ENCODE measurements at places on chromosomes 2 and 18.

GRCh38 chr2:215507836-215508235, 72.0 kb upstream of the FN1 start:
- no peak for DNase-seq

GRCh38 chr18:361941-362310, 94.1 kb upstream of the THOC1 start:
- no peak for DNase-seq

- DNase-seq = no peak
Observed at GRCh38 chr2:100976645-100977391, 25.3 kb upstream of the RPL31 start.

DNA sequence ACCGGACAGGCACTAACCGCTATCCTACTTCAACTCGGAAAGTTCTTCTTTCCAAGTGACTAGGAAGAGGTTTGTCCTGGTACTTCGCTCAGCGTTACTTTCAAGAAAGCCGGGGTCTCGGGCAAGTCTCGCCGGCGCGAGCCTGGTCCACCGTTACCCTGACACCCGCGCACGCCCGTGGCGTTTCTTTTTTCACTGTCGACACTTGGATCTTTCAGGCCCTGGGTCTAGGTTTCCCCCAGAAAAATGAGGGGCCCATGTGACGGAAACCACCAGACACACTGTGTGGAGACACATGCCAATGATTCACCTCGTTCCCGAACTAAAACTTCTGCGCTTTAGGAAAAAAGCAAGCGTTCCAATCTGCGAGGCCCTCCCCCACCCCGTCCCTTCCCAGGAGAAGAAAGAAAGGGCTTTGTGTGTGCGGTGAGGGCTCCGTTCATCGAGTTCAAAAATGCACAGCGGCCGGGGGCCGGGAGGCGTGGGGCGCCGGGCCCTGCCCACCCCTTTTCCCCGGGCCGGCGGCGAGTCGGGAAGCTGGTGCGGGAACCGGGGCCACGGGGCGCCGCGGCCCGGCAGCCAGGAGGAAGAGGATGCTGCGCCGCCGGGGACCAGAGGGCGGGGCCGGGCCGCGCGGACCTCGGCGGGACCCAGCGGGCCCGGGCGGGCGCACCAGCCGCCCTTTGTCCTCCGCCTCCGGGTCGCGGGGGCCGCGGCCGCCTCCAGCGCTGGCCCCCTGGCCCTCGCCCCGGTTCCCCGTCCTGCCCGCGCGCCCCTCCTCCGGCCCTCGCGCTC, 2.6 kb downstream of the ZNF521 start:
- DNase-seq = no peak

DNA sequence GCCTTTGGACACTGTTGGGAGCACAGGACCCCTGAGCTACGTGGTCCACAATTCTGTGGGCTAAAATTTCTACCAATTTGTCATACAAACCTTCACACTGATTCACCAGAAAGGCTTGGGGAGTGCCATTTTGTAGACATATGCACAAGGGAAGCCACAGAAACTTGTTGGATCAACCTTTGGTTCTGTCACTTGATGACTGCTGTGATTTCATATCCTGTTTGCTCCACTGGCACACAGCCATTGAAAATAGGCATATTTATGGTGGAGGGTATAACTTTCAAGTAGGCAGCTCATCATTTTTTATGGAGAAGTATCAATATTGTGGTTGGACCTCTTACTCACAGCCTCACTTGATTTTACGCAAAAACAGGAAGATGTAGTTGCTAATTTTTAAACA, 10.5 kb downstream of the NAPG start:
- DNase-seq = no peak

DNA sequence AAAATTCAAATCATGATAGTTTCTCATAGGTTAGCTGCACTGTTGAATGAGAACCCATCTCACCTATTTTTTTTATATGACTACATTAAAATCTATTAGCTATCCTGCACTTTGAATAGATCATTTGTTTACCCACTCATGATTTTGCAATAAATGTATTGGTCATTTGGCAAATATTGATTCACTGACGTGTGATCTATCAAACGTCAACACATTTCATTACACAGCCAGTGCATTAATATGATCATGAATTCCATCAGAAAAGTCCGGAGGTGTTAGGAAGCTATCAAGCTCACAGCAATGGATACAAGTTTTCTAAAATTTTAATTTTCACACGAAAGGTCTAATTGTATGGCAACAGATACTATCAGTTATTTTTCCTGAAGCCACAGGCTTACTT, 128.2 kb upstream of the ID2 start:
- no peak for DNase-seq

- DNase-seq = no peak
Observed at GRCh38 chr2:225097035-225097434, 54.8 kb upstream of the DOCK10 start.

GRCh38 chr2:211093743-211094303, 537.4 kb downstream of the CPS1 start:
- no peak for DNase-seq

DNA sequence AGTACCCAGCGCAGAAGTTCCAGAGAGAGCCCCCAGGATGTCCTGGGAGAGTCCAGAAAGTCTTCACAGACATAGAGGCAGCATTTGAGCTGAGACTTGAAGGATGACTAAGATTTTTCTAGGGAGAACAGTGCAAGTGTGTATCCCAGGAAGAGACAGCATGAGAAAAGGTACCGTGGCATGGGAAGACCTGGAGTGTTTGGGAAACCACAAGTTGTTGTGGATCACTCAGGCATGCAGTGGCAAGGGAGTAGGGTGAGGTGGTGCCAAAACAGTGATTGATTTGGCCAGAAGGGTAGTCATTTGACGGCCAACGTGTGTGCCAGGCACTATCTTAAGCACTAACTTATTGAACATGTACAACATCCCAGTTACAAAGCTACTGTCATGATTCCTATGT, 24.5 kb upstream of the KCNK3 start:
- no peak for DNase-seq

DNA sequence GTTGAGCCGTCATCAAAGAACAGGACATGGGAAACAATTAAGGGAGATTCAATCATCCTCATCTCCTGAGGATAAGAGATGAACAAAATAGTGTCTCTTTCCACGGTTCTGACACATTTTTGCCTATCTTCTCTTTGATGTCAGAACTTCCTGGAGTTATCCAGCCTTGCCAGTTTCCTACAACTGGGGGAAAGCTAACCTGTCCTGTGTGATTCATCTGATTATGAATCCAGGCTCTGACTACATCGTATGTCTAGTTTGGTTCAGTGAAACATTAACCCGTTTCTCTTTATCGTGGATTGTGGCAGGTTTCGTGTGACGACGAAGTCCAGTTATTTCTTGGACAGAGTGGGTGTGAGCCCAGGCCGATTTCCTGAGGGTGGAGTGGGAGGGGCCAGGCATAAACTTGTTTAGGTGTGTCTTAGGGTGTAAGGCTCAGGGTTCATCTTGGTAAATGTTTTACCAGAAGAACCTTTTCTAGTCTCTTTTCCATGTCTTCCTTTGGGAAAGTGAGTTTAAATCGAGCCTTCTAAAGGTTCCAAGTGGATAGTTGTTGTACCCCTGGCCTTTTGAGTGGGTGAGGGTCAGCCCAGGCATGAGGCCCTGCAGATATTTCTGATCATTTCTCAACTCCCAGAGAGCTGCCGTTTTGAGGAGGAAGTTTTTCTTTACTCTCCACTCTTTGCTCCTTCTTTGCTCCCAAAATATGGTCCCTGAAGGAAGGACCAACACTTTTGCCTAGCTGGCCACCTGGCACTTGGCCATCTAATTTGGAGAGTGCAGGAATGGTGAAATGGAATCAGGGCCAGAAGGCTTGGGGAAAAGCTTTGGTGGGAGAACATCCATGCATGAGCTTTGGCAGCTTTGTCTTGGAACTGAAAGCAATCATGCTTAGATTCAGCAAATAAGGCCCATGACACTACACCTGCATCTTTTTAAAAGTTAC, 50.4 kb upstream of the FZD5 start:
- DNase-seq = no peak

DNA sequence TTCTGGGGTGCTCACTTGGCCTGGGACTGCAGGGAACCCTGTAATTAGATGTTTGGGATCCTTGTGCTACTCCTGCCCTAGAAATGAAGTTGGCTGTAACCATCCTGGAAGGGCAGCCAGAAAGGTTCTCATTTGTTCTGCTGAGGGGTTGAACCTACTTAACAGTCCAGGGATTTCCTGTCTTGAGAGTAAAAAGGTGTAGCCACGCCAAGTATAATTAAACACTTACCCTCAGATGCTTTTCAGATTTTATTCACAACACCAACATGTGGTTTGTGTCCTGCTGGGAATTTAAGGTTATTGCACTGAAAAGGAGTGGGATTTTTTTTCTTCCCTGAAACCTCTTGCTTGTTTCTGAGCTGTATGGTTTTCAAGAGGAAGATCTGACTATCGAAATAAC, 222.4 kb upstream of the APCDD1 start:
- DNase-seq = no peak

GRCh38 chr2:215904101-215904500, 109.2 kb downstream of the MREG start:
- no peak for DNase-seq

DNA sequence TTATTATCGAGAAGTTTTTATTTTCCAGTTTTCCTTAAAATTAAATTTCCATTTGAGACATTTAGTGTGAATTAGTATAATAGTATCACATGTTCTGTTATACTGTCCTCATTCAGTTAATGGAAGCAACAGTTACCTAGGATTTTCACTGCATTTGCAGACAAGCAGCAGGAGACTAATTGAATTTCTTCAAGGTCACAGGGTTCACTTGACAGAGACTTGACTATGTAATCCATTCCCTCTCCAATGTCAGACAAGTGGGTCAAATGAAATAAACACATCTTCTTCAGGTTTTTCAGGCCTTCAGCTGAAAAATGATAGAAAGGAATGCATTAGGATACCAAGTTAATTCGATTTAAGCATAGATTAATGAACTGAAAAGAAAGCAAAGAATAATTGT, 26.7 kb downstream of the NLRC4 start:
- DNase-seq = no peak

DNA sequence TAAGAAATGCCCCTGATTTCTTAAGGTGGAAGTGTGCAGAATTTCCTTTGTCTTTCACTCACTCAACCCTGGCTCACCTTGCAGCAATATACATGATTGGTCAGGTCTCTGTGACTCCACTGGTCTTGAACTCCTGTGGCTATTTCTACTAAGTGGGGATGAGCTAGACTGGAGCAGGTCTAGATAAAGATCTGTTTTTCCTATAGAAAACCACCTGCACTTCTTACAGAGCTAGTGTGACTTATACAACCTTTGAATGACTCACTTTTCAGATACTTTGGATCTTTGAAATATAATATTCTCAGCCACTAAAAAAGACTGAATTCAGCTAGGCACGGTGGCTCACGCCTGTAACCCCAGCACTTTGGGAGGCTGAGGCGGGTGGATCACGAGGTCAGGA, 98.5 kb upstream of the KCTD1 start:
- DNase-seq = no peak

GRCh38 chr2:111111101-111111755, 9.5 kb upstream of the BCL2L11 start:
- no peak for DNase-seq

- no peak for DNase-seq
Observed at GRCh38 chr2:229104974-229105387, 166.1 kb downstream of the PID1 start.

GRCh38 chr2:215946586-215946985, 66.8 kb downstream of the MREG start:
- DNase-seq = no peak

GRCh38 chr2:158610059-158610458, 153.3 kb downstream of the PKP4 start:
- DNase-seq = no peak

DNA sequence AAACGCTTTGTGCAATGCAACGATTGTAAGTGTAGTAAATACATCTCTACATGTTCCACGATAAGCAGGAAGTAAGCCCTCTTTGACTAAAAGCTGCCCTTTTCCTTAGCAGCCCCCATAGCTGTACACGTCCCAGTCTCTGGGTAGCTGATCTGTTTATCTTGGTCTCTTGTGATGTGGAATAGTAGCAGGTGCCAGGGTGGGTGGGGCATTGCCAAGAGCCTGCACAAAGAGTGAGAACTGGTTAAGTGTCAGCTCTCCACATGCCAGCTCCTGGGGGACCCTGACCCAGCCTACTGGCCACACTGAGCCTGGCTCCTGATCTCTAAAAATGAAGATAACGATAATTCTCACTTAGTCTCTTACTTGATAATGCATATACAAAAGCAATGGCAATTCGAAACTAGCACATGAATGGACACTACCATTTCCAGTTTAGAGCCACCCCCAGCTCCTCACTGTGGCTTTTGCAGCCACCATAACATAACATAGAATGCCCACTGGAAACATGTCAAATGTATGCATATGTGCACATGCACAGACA, 92.3 kb downstream of the MYT1L start:
- DNase-seq = no peak

DNA sequence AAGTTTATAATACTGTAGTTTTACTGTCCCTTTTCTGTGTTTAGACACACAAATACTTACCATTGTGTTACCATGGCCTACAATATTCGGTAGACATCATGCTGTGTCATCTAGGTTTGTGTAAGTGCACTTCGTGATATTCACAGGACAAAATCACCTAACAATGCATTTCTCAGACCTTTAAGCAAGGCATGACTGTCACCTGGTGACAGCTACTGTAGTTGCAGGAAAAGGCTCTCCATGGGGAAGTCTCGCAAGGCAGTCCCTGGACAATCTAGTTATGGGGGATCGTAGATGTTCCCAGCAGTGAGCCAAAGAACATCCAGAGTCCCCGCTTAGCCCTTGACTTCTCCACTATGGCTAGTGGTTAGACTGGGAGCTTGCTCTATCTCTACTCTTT, 73.1 kb downstream of the EIF2AK3 start:
- no peak for DNase-seq

- no peak for DNase-seq
Observed at GRCh38 chr2:138391946-138392345, 109.6 kb upstream of the SPOPL start.

GRCh38 chr2:78992807-78993517, 32.5 kb upstream of the REG3G start:
- DNase-seq = no peak

- no peak for DNase-seq
Observed at GRCh38 chr18:23115683-23116096, 19.6 kb upstream of the CABLES1 start.

- no peak for DNase-seq
Observed at GRCh38 chr18:25843791-25844190, 246.6 kb downstream of the SS18 start.

GRCh38 chr2:104849618-104850141, 4.2 kb upstream of the POU3F3 start:
- DNase-seq = no peak

DNA sequence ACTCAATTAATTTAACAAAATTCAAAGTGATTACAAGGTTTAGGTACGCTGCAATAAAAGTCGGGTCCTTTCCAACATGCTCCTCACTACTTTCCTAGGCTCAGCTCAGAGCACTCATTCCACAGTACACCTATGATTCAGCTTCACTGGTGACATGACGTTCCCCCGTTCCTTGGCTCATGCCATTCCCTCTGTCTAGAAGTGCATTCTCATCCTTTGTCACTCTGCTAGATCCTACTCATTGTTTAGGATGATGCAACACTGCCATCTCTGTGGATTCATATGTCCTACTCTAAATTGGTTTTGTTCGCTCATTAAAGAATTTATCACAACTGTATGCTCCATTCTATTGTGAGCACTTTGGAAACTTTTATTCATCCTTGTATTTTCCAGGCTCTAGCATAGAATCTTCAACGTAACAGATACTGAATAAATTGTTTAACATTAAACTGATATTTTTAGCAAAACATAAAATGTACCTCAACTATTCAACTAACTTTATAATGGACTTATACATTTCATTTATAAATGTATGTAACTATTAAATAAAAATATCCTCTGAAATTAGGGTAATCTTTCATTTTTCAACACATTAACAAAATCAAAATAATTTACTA, 78.6 kb downstream of the FAM228A start:
- DNase-seq = no peak
